ENCODE measurements at places on chromosomes 5 and 9. TPM values are rescaled to one million over a fixed set of nuclear protein-coding genes. Genes with fewer than 3 reads are reported as not detected.
A peak's percentile ranks its signal among the peaks of the same experiment; 100 is the strongest.

DNA sequence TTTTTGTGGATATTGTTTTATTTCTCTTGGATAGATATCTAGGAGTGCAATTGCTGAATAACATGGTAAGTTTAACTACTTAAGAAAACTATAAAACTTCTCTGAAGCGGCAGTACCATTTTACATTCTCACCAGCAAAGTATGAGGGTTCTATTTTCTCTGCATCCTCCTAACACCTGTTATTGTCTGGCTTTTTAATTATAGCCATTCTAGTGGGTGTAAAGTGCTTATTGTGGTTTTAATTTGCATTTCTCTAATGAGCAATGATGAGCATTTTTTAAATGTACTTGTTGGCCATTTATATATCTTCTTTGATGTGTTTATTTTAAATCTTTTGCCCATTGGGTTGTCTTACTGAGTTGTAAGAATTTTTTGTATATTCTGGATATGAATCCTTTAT is 28.7 kb downstream of the SMIM32 start:
- no peaks in the 10 kb centered on the region for H3K36me3 ChIP-seq
- no peak overlapping the region for H3K27ac ChIP-seq
- no peak overlapping the region for H3K4me3 ChIP-seq
- DNase-seq = no peak
- peaks cover 8% of the 10 kb centered on the region for H3K4me1 ChIP-seq
- no peaks in the 10 kb centered on the region for H3K27me3 ChIP-seq

ERAP2 gene
- total RNA-seq = 11.2 TPM

DNA sequence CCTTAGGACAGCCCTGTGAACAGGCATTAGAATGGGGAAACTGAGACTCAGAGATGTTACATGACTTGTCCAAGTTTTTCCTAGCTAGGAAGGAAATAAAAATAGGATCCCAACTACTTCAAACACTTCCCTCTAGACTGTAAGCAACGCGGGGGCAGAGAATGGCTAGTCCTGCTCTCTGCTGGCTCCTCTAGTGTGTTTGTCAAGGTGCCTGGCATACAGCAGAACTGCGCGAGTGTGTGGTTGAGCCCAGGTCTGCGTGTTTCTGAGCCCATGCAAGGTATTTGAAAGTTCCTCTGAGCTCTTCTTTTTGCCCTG is 152.5 kb downstream of the MACROH2A1 start:
- no peaks in the 10 kb centered on the region for H3K36me3 ChIP-seq
- H3K4me3 ChIP-seq = no peak overlapping the region
- no peak for DNase-seq
- H3K4me1 ChIP-seq = no peaks in the 10 kb centered on the region
- no peaks in the 10 kb centered on the region for H3K27me3 ChIP-seq
- no peak overlapping the region for H3K27ac ChIP-seq

GRCh38 chr9:99307851-99308250 is 85.8 kb downstream of the SEC61B start:
- H3K27me3 ChIP-seq = no peaks in the 10 kb centered on the region
- H3K4me1 ChIP-seq = peaks cover 5% of the 10 kb centered on the region
- H3K27ac ChIP-seq = no peak overlapping the region
- no peak overlapping the region for H3K4me3 ChIP-seq

FOXE1 gene
- not detected for total RNA-seq

- H3K27ac ChIP-seq = no peak overlapping the region
- H3K4me1 ChIP-seq = no peaks in the 10 kb centered on the region
- H3K27me3 ChIP-seq = no peaks in the 10 kb centered on the region
- no peaks in the 10 kb centered on the region for H3K36me3 ChIP-seq
These were observed 9.4 kb upstream of the C5 start for GRCh38 chr9:121059513-121059912.

DNA sequence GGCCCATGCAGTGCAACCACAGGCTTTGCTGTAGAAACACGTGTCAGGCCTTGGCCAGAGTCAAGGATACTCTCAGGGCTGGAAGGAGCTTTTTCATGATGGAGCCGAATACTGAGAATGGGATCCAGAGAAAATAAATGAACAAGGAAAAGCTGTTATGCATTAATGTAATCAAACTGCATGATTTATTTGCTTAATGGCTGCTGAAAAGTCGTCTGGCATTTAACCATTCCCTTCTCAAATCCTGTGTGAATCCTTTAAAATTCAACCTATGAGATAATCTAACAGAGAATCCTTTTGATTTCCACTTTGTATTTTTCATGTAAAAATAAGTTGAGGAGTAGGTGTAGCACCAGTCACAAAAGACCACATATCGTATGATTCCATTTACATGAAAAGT is 24.1 kb upstream of the GNA14 start:
- no peaks in the 10 kb centered on the region for H3K36me3 ChIP-seq
- H3K27me3 ChIP-seq = no peaks in the 10 kb centered on the region
- no peak overlapping the region for H3K4me3 ChIP-seq
- no peak overlapping the region for H3K27ac ChIP-seq
- no peaks in the 10 kb centered on the region for H3K4me1 ChIP-seq
- DNase-seq = no peak

NEK6 gene
- total RNA-seq = 136 TPM

DNA sequence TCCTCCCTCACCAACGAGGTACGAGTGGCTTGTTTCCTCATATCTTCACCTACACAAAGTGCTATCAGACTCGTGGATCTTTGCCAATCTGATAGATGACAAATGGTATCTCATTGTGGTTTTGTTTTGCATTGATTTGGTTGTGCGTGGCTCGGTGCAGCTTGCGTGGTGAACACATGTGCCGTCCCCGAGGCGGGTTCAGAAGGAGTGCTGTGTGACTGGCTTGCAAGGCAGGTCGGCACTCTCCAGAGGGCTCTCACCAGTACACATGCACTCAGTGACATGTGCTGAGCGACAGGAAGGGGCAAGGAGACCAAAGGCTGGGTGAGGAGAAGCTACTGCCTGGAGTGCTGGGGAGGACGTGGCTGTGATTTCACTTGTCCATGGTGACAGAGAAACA is 95.3 kb upstream of the PITX1 start:
- no peak overlapping the region for H3K4me3 ChIP-seq
- H3K27ac ChIP-seq = no peak overlapping the region
- no peaks in the 10 kb centered on the region for H3K27me3 ChIP-seq
- H3K4me1 ChIP-seq = no peaks in the 10 kb centered on the region
- no peak for DNase-seq

DNA sequence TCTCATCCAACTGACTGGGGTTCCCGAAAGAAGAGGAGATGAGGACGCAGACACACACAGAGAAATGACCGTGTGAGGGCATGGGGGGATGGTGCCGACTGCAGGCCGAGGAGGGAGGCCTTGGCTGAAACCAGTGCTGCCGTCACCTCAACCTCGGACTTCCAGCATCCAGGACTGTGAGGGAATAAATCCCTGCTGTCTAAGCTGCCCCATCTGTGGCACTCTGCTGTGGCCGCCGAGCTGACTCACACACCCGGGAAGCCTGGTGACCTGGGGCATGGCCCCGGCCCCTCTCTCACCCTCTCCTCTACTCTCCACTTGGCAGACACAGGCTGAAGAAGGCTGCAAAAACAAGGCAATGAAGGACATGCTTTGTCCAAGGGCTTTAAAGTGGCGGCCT is 4.4 kb upstream of the COL5A1 start:
- H3K4me3 ChIP-seq = no peak overlapping the region
- H3K4me1 ChIP-seq = no peaks in the 10 kb centered on the region
- no peaks in the 10 kb centered on the region for H3K27me3 ChIP-seq

GRCh38 chr5:56202483-56202882 is 30.6 kb downstream of the ANKRD55 start:
- no peaks in the 10 kb centered on the region for H3K36me3 ChIP-seq
- H3K4me3 ChIP-seq = no peak overlapping the region
- no peak overlapping the region for H3K27ac ChIP-seq
- DNase-seq = no peak
- H3K4me1 ChIP-seq = no peaks in the 10 kb centered on the region

DNA sequence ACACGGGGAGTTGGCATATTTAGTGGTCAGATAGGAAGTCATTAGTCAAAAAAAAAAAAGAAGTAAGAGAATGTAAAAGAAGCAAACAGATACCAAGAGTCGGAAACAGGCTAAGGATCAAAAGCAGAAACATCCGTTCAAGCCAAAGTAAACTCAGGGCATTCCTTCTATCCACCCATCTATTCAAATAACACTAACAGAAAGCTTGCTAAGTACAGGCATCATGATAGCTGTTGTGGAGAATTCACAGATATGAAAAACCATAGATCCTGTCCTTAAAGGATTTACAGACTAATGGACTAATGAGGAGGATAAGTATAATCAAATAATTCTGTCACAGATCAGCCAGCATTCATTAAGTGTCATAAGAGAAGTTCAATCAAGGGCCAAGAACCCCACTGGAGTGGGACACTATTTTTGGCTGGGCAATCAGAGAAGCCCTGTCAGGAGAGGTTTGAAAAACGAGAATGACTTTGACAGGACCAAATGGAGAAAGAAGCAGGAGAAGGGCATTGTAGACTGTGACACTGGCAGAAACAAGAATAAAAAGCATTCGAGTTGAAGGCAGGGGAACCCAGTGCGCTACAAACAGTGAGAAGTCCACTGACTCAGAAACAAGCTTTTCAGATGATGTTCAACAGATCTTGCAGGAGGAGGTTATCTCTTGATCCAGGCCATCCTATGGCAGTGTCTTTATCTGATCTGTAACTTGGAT is 154.2 kb upstream of the TSLP start:
- no peak for DNase-seq
- no peak overlapping the region for H3K27ac ChIP-seq
- no peaks in the 10 kb centered on the region for H3K36me3 ChIP-seq
- no peaks in the 10 kb centered on the region for H3K27me3 ChIP-seq
- no peak overlapping the region for H3K4me3 ChIP-seq

CDKN2A gene
- 30.6 TPM for total RNA-seq

GRCh38 chr9:125915606-125916005 is 168.4 kb downstream of the PBX3 start:
- H3K27ac ChIP-seq = no peak overlapping the region
- DNase-seq = no peak
- H3K4me3 ChIP-seq = no peak overlapping the region
- H3K4me1 ChIP-seq = no peaks in the 10 kb centered on the region
- no peaks in the 10 kb centered on the region for H3K27me3 ChIP-seq

DNA sequence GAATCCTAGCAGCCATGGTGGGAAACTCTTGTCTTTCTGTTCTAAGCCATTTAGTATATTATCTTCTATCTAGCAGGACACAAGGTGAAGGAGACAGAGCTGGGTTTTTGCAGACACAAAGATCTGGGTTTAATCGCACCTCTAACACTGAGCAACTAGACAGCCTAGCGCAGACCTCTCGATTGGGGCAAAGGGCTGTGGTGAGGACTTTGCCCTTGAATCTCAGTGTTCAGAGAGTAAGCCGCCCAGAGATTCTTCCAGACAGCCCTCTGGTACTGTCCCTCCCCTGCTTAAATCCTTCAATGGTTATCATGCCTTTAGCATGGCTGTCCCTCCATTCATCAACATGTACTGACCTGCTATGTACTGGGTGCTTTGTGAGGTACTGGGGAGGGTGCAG is 128.1 kb downstream of the CRB2 start:
- DNase-seq = no peak
- H3K27ac ChIP-seq = no peak overlapping the region
- H3K27me3 ChIP-seq = no peaks in the 10 kb centered on the region
- H3K4me1 ChIP-seq = no peaks in the 10 kb centered on the region
- no peak overlapping the region for H3K4me3 ChIP-seq

DNA sequence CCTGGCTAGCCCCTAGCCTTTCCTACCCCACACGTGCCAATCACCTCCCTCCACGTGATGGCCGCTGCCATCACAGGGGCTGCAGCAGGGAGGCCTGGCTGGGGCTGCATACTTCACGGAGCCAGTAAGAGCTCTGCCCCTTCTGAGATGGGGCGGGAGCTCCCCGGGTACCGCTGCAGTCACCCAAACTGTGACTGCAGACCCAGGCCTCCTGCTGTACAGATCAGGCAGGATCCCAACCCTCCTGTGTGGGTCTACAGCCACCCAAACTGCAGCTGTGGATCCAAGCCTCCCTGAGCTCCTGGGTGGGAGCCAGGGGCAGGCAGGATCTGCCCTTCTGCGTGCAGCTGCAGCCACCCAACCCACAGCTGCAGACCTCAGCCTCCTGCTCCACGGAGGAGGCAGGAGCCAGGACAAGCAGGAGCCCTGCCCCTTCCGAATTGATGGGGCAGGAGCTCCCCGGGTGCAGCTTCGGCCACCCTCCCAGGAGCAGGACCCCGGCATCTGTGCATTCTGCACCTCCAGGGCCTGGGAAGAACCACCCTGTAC is 3.2 kb upstream of the BTNL9 start:
- H3K27ac ChIP-seq = no peak overlapping the region
- no peaks in the 10 kb centered on the region for H3K4me1 ChIP-seq
- H3K36me3 ChIP-seq = no peaks in the 10 kb centered on the region
- no peaks in the 10 kb centered on the region for H3K27me3 ChIP-seq
- H3K4me3 ChIP-seq = no peak overlapping the region

GRCh38 chr9:27377147-27377807 is 80.3 kb upstream of the EQTN start:
- peak overlapping the region; percentile 87 for H3K27ac ChIP-seq
- no peaks in the 10 kb centered on the region for H3K36me3 ChIP-seq
- H3K4me1 ChIP-seq = peaks cover 33% of the 10 kb centered on the region
- H3K27me3 ChIP-seq = no peaks in the 10 kb centered on the region

GRCh38 chr9:133818444-133818843 is 80.3 kb upstream of the SARDH start:
- no peak overlapping the region for H3K27ac ChIP-seq
- no peaks in the 10 kb centered on the region for H3K27me3 ChIP-seq
- no peak overlapping the region for H3K4me3 ChIP-seq

- H3K36me3 ChIP-seq = no peaks in the 10 kb centered on the region
- peak overlapping the region; percentile 92 for H3K4me3 ChIP-seq
- H3K4me1 ChIP-seq = peaks cover 9% of the 10 kb centered on the region
- H3K27me3 ChIP-seq = no peaks in the 10 kb centered on the region
- no peak for DNase-seq
These were observed 616 bp upstream of the ENC1 start for GRCh38 chr5:74640954-74641734.

DNA sequence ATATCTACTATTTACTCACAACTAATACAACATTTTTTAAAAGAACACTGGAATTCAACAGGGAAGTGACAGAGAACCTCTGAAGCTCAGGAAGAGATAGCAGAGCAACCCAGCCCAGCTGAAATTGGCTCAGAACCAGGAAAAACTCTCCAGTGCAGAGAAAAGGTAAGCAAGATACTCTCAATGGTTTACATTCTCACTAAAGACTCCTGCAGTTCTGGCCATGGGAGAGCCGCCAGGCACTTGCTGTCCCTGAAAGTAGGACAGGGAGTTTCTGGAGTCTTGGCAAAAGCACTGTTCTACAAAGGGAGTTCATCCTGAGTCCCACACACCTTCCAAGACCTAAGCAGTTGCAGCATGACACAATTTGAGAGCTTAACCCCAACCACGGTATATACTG is 330.8 kb downstream of the TRIM36 start:
- no peaks in the 10 kb centered on the region for H3K4me1 ChIP-seq
- H3K36me3 ChIP-seq = no peaks in the 10 kb centered on the region
- H3K27ac ChIP-seq = no peak overlapping the region
- DNase-seq = no peak
- H3K27me3 ChIP-seq = no peaks in the 10 kb centered on the region

Measured in GM12878 (cell line).